ACHN (cell line): ENCODE measurements at places on chromosomes 7 and 10.

GRCh38 chr7:1745576-1746490 lies 75.8 kb downstream of the ELFN1 start:
- DNase-seq, result no peak

DNA sequence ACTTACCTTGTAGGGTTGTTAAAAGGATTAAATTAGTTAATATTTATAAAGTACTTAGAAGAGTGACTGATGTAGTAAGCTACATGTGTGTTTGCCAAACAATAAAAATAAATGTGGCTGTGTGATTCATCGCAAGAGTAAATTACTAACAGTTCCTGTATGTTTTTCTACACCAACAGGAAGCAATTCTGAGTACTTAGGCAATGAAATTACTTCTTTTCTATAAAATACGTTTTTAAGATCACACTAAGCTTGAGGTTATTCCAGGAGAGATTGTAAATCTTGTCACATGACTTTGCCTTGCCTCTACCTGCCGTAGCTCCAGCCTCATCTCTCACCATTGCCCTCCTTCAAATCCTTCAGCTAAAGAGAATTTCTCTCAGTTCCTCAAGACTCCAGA lies 18.1 kb upstream of the GSTK1 start:
- DNase-seq, result no peak

- peak; percentile 11 for DNase-seq
Observed at GRCh38 chr10:29714096-29714874, 79.5 kb upstream of the SVIL start.

GRCh38 chr10:110210674-110211464 lies 3.5 kb downstream of the MXI1 start:
- DNase-seq, result peak; percentile 99

DNA sequence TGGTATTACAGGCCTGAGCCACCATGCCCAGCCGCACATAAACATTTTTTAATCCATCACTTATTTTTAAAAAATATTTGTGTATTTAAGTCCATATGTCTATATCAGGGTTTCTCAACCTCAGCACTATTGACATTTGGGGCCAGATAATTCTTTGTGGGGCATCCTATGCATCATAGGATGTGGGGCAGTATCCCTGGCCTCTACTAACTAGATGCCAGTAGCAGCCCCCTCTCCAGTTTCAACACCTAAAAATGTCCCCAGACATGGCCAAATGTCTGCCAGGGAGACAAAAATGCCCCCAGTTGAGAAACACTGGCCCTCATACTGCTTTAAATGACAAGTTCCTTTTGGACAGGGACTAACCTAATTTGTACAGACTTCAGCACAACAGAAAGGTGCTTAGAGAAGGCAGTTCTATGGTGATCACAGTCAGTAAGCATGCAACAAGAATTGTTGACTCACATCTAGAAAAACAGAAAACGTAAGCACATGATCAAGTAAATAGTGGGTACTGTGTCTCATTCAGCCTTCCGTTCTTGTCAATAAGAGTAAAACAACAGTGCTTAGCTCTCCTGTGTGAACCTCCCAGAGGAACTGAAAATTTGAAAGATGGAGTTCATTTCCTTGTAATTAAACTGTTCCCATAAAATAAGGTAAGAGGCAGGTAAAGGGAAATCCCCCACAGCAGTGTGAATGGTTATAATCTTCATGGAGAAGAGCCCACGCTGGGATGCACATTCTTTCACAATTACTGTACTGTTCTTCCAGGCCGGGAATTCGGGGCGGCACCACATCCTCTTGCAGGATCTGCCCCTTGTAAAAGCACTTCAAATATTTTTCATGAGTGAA lies 17.3 kb upstream of the ADRB1 start:
- DNase-seq, result peak; percentile 86

- DNase-seq, result no peak
Observed at GRCh38 chr10:23918839-23919238, 290.1 kb upstream of the KIAA1217 start.

DNA sequence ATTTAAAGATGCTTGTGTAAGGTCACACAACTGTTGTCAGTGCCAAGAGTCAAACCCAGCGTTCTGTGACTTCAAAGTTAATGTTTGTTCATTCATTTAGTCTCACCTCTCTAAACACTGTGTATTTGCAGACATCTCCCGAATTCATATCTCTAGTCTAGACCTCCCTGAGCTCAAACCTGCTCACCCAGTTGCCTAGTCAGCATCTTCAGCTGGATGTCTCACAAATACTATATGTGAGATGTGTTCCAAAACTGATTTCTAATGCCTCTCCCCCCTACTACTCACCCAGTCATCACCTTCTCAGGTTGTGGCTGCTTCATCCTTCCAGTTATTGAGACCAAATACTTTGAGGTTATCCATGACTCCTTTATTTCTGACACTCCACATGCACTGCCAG lies 91.4 kb downstream of the ST7 start:
- no peak for DNase-seq

DNA sequence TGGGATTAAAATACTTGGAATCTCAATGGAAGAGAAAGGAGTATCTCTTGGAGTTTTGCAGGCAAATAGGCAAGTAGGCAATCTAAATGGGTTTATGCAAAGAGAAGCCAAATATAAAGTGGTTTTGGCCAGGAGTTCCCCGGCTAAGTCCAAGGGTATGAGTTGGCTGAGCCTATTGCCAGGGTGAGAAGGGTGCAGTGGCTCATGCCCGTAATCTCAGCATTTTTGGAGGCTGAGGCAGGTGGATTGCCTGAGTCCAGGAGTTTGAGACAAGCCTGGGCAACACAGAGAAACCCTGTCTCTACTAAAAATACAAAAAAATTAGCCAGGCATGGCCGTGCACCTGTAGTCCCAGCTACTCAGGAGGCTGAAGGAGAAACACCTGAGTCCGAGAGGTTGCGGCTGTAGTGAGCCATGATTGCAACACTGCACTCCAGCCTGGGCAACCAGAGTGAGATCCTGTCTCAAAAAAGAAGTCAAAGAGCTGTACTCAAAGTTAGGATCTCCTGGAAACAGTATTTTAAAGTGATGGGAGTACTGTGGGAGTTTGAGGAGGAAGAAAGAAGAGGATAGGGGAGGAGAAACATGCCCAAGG lies 130.4 kb upstream of the RAB18 start:
- DNase-seq, result no peak

DNA sequence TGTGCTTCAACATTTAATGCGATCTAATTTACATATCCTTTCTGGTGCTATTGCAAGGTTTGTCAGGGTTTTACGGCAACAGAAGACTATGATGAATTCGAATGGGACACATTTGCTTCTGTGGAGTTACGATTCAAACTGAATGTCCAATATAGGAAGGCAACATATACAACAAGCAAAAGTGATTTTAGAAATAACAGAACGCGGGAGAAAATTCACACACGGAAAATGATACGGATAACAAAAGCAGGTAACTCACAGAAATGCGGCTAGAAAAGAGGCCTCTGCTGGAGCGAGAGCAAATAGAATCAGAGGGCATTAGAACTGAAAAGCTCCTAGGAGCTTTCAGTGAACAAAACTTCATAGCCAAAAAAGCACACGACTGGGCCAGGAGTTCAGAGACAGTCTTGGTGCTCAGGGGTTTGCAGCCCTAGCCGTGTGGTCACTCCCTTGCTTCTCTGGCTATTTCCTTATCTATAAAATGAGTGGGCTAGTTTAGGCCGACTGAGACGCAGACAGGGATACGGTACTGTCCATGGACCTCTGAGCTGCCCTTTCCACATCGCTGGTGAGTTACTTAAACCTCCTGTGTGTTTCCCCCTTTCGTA lies 557 bp upstream of the TAX1BP1 start:
- DNase-seq, result no peak
